ENCODE measurements at places on chromosomes 1 and 21.
A peak's percentile ranks its signal among the peaks of the same experiment; 100 is the strongest.

- no peak for DNase-seq
Observed at GRCh38 chr1:42904434-42904833, 54.2 kb downstream of the SLC2A1 start.

DNA sequence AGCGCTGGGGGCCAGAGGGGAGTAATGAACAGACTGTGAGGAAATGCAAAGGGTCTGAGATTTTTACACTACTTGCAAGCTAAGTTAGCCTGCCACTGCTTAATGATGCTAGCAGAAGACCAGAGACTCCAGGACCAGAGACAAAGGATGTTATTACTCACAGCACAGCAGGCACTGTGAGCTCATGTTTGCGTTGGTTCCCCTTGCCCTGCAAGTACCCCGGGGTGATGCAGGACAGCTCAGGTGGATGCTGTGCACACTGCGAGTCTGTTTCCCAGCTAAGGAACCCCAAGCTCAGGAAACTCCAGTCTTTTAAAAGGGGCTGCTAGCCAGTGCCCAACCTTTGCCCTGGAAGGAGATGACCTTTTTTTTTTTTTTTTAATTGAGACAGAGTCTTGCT, 1.2 kb downstream of the FHAD1 start:
- DNase-seq: no peak

DNA sequence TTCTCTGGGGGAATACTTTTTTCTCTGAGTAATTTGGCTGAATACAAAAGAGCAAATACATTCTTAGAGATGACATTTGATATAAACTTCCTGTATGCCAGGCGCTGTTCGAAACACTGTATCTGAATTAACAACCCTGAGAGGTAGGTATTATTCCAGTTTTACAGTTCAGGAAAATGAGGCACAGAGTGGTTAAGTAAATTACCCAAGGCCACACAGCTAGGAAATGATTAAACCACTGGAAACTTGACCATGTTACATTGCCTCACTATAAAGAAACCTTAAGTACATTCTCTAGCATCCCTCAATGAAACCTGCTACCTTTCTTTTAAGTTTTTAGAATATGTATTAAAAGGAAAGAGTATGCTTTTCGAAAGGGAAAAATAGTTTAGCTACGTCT, 54.6 kb downstream of the SMYD2 start:
- no peak for DNase-seq

DNA sequence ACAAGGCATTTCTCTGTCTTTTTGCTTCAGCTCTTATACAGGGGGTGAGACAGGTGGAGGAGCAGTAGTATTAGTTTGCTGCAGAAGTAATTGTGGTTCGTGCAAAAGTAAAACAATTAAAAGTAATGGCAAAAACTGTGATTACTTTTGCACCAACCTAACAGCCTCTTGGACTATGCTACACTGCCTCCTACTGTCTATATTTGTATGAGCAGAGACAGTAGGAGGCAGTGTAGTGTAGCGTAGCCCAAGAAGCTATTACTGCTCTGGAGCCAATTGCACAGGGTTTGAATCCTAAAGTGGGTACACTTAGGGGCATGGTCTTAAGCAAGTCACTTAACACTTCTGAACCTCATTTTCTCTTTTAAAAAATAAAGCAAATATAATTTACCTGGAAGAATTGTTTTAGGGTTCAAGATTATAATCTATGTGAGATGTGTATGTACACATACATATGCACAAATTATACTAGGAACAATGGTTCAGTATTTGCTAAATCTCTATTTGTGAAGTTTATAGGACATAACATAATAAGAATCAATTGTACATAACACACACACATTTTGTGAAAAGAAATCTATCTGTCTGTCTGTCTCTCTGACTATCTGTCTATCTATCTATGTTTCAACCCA, 103.8 kb downstream of the BRINP3 start:
- no peak for DNase-seq

DNA sequence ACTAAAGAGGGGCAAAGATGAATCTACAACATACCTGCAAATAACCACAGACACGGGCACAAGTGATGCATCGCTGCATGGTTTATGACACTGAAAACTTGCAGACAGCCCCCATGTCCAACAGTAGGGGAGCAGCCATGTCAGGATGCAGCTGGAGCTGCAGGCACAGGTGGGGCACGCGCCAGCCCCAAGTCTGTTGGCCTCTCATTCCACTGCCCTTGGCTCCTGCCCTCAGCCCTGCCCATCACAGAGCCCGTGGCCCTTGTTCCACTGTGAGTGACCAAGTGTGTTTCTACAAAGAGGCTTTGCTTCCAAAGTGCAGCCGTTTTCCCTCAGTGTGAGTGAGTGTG, 3.2 kb upstream of the PADI4 start:
- no peak for DNase-seq

DNA sequence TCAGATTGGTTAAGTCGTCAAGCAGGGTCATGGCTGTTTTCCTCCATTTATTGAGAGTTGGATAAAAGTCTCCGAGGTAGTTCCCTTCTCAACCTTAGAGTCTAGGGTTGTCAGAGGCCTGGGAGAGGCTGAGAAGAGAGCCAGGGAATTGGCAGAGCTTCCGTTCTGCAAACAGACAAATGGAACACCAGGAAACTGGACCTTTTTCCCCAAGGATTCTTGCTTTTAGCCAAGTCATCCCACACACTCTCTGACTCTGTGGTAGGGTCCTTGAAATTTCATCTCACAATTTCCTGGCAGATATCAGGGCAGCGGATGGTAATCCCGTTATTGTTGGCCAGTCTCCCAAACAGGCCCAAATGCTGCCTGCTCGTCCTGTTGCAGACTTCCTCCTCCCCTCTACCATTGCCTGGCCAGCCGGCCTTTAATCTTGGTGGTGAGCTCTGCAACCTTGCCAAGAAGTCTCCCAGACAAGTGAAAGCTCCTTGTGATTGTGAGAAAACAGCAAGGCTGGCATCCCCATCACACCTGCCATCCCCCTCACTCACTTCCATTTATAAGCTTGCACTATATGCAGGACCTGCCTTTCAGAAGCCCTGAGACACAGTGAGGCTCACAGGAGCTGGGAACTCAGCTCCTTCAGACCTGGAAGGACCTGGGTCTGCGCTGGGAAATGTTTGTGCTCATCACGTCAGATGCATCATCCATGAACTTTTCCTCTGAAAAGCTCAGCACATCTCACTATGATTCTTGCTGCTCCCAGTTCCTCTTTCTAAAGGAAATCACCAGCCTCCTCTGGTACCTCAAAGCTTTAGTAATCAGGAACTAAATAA, 13.7 kb upstream of the SRP9 start:
- DNase-seq: no peak

DNA sequence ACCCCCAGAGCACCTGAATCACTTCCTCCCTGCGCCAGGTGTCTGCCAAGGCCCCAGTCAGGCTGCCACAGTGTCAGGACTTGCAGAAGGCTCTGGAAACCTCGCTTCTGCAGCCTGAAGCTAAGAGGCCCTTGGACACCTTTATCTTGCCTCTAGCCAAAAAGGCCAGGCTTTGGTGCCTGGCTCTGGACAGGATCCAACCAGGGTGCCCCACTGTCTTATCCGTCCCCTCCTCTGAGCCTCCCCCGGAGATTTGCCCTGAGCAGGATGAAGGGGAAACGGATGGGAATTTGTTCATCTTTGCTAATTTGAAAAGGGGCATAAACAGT, 12.8 kb upstream of the CLSTN1 start:
- no peak for DNase-seq

GRCh38 chr1:177289532-177289931, 118.8 kb downstream of the BRINP2 start:
- DNase-seq: no peak

DNA sequence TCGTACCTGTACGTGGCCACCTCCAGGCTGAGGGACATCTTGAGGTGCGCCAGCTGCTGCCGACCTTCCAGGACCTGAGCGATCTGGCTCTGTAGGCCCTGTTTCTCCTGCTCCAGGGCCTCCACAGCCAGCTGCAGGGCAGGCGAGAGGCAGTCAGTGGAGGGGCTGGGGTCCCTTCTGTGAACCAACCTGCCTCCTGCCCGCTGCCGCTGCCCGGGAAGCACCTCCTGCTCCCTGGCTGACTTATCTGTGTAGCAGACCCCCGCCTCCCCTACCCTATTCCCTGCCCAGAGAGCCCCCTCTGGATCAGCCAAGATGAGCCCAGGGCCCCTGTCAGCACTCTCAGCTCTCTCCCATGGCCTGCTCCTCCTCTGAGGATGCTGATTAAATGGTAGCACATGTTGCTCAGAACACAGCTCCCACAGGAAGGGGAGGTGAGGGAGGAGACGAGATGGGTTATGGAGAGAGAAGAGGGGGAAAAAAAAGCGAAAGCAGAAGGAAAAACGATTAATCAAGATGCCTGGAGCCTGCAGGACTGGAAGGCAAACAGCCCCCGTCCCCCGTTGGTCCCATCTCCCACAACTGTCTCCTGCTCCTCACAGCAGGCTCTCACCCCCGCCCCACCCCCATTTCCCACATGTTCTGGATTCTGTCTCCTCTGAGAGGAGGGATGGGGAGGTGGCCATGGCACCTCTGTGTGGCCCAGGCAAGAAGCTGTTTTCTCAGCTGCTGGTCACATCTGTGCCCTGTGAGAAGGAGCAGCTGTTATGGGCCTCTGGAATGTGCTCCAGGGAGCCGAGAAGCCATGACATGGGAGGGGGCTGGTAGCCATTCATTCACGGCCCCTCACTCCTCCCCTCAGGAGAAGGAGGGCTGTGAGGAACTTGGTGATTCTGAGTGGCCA, 1.7 kb downstream of the NES start:
- DNase-seq: peak; percentile 59

DNA sequence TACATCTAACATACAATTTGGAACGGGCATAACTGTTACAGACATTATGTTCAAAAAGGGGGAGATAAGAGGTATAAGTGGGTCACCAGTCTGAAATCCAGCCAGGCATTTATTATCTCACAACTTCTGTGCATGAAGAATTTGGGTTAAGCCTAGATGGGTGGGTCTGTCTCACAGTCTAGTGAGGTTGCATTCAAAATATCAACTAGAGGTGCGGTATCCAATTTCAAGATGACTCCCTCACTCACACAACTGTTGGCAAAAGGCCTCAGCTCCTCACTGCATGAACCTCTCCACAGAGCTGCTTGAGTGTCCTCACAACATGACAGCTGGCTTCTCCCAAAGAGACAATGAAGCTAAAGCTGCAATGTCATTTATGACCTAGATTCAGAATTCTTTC, 4.7 kb downstream of the AUNIP start:
- DNase-seq: no peak

- DNase-seq: no peak
Observed at GRCh38 chr1:27862671-27863537, 9.4 kb upstream of the THEMIS2 start.

GRCh38 chr1:197268012-197268411, at the start of gene CRB1:
CRB1 (plus strand) TSS chr1:197268252; CDS start chr1:197268413, 161 bp downstream.
- no peak for DNase-seq

DNA sequence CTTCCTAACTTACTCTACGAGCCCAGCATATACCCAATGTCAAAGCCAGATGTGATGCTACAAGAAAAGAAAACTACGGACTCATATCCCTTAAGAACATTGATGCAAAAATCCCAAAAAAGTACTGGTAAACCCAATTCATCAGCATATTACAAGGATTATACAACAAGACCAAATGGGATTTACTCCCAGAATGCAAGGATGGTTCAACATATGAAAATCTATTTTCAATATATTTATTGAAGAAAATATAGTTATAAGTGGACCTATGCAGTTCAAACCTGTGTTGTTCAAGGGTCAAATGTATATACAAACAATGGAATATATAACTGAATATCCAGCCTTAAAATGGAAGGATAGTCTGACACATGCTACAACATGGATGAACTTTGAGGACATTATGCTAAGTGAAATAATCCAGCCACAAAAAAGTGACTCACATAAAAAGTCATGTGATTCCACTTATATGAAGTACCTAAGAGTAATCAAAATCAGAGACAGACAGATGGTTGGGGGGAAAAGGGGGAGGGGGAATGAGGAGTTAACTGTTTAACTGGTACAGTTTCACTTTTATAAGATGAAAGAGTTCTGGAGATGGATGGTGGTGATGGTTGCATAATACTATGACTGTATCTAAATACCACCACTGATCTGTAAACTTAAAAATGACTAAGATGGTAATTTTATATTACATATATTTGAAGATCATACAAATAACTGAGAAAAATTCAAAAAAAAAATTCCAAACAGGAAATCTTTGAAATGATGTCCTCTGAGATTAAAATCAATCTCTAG, 3.7 kb upstream of the KLF18 start:
- no peak for DNase-seq

GRCh38 chr1:61782771-61783170, 40.5 kb downstream of the PATJ start:
- DNase-seq: no peak

- DNase-seq: no peak
Observed at GRCh38 chr1:87154384-87154783, 174.3 kb upstream of the LMO4 start.

DNA sequence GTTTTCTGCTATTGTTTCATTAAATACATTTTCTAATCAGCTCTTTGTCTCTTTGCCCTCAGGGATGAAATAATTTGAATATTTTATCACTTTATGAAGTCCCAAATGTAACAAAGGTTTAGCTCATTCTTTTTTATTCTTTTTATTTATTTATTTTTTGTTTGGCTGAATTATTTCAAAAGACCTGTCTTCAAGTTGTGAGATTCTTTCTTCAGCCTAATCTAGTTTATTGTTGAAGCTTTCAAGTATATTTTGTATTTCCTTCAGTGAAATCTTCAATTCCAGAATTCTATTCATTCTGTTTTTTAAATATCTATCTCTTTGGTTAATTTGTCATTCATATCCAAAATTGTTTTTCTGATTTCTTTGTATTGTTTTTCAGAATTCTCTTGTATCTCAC, 10.8 kb downstream of the LY9 start:
- DNase-seq: no peak

GRCh38 chr1:89198491-89199072, at the start of gene GBP4:
GBP4 (minus strand) TSS chr1:89198942; CDS start chr1:89198834, 108 bp downstream.
- DNase-seq: peak; percentile 57

DNA sequence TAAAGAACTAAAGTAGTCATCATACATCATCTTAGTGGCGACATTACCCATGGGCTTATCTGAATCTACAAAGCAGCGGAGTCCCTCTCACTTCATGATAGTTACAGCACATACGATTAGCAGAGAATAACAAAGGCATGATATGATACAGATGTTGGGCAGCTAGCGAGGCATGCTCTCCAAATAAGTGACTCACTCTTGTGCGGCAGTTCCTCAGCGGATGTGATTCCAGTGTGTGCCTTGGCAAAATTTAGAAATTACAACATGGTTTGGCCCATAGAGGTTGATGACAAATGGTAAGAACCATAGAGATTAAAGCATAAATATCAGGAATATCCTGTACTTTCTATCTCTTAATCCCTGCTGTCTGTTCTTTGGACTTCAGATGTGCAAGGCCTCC, 48.1 kb upstream of the PAXBP1 start:
- DNase-seq: no peak

GRCh38 chr1:10863886-10864285, 67.4 kb upstream of the CASZ1 start:
- no peak for DNase-seq

GRCh38 chr21:29299046-29299915, 559 bp downstream of the BACH1 start:
- peak; percentile 79 for DNase-seq

GRCh38 chr1:218752126-218752525, 407.0 kb downstream of the TGFB2 start:
- peak; percentile 29 for DNase-seq

GRCh38 chr1:186843226-186843625, 14.5 kb downstream of the PLA2G4A start:
- no peak for DNase-seq

Data from left ventricle myocardium superior (tissue), 1 donor.